Left ventricle myocardium superior (tissue), 1 donor: ENCODE measurements at places on chromosomes 1 and 21.

GRCh38 chr21:44874497-44875315 is 1.2 kb upstream of the PTTG1IP start:
- DNase-seq: peak; percentile 81

GRCh38 chr1:30353637-30354036 is 369.7 kb downstream of the MATN1 start:
- DNase-seq: no peak

DNA sequence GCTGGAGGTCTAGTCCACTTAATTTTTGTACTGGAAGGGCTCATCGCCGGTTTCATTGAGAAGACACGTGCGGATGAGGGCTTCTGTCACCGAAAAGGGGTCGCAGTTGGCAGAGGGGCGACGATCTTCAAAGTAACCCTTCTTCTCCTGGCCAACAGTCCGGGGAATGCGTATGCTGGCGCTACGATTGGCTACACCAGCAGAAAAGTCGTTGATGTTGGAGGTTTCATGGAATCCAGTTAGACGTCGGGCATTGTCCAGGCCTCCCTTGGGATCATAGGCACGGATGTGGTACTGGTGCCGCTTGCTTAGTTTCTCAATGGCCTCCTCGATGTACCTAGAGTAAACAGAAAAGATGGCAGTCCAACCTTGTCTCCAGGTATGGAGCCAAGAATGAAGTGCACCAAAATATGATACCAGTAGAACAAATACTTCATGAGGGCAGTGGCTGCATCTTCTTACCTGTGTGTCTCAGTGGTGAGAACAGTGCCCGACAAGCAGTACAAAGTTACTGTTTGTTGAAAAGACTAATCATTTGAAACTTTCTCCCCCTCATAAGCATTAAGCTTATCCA is 7.1 kb downstream of the GLUL start:
- DNase-seq: no peak

GRCh38 chr1:199546323-199546722 is 481.2 kb upstream of the NR5A2 start:
- no peak for DNase-seq

GRCh38 chr1:202187041-202187671 is 6.4 kb upstream of the LGR6 start:
- no peak for DNase-seq

- DNase-seq: no peak
These were observed 439.1 kb upstream of the VAMP3 start for GRCh38 chr1:7331926-7332535.

- DNase-seq: no peak
These were observed 19.7 kb upstream of the TSPEAR start for GRCh38 chr21:44730951-44731579.

DNA sequence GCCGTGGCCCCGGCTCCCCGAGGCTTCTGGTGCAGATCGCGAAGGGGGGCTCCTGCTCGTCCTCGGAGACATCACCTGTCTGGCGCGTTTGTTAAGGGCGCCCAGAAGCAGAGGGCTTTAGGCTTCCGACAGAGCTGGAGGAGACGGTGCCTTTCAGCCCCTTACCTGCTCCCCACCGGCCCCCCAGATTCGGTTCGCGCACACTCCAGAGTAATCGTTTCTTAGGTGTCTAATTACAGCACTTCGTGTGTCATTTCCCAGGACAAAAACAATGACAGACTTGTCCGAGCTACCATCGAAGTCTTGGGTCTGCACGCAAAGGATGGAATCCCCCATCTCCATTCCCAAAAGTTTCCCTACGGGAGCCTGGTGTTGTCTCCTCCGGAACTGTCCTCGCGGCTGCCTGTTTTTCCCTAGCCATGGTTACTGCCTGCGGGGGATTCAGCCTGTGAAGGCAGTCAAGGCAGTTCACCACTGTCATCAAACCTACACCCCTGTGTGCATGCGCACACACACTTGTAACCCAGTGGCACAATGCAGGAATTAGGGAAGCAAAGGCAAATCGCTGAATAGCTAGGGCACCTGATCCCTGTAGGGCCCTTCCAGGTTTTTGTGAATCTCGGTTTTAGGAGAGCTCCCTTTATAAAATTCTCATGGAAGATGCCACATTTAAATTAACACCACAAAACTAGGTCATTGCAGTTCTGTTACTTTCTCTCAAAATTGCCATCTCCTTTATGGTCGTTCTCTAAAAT is 738 bp upstream of the CDC42BPA start:
- peak; percentile 45 for DNase-seq

- DNase-seq: no peak
These were observed 350.5 kb downstream of the MATN1 start for GRCh38 chr1:30372792-30373433.

DNA sequence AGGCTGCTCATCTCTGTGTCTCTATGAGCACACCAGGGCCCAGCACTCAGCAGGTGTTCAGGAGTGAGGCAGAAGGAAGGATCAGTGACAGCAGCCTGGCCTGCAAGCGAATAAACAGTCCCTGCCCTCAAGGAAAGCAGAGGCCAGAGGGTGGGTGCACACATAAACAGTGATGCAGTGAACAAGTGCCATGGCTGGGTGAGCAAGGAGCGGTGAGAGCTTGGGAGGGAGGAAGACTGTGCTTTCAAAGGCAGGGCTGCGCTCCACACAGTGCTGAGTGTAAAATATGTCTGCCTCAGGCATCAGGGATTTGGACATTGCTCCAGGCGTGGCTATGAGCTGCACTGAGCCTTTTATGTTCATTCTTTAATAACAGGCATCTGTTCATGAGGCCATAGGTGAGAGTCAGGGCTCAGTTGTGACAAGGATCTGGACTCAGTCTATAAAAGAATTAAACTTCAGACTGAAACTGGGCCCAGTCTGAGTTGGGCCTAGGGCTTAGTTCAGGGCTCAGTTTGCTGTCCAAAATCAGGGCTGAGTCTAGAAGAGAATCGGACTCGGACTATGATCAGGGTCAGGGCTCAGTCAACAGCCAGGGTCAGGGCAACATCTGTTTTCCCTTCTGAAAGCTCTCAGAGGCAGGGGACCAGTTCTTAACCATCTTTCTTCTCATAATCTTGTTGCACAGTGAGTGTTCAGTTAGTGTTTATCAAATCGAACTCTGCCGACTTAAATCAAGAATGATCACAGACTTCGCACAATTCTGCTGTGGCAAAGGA is 213.7 kb downstream of the FOXD2 start:
- no peak for DNase-seq

- DNase-seq: no peak
These were observed 42.9 kb downstream of the HLX start for GRCh38 chr1:220921971-220922635.

GRCh38 chr1:183881387-183882131 is 76.6 kb downstream of the RGL1 start:
- DNase-seq: peak; percentile 55

- DNase-seq: peak; percentile 67
These were observed 44.9 kb downstream of the PAFAH2 start for GRCh38 chr1:25952841-25953401.

- DNase-seq: no peak
These were observed 77.4 kb downstream of the RUNX1 start for GRCh38 chr21:34971656-34972055.

GRCh38 chr1:70840260-70840953 is 207.2 kb downstream of the PTGER3 start:
- no peak for DNase-seq

GRCh38 chr1:44842862-44843655 is at the start of gene PTCH2:
TSS of gene PTCH2 (minus strand) at chr1:44843253. CDS start at chr1:44842932, 321 bp downstream.
- peak; percentile 85 for DNase-seq
